CD4-positive, alpha-beta T cell treated with Interleukin-4 for 1 hour (primary cell): ENCODE measurements at places on chromosomes 5 and 9.

- DNase-seq: no peak
Measured at GRCh38 chr5:78899922-78900362, 85.2 kb downstream of the ARSB start.

DNA sequence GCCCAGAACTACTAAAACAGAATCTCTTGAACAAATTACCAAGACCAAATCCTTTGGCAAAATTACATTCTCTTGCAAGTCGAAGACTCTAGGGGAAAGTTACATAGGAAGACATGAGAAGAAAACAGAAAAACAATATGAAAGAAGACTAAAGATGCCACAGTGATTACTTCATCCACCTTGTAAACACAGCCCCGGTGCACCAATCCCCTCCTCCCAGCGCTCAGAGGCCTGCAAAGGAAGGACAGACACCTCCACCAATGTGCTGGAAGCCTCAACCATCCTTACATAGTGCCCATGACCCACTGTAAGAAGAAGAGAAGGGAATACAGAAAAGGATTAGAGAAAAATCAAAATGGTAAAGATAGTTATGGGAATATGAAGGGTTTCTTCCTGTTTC lies 218.5 kb downstream of the SPOCK1 start:
- no peak for DNase-seq

GRCh38 chr5:172110260-172110815 lies 77.7 kb downstream of the STK10 start:
- DNase-seq: no peak

GRCh38 chr9:128002959-128003358 lies 22.2 kb upstream of the EEIG1 start:
- no peak for DNase-seq
